ENCODE measurements at places on chromosomes 4 and X.

GRCh38 chr4:2058264-2059045 is 672 bp upstream of the NAT8L start:
- DNase-seq: no peak

DNA sequence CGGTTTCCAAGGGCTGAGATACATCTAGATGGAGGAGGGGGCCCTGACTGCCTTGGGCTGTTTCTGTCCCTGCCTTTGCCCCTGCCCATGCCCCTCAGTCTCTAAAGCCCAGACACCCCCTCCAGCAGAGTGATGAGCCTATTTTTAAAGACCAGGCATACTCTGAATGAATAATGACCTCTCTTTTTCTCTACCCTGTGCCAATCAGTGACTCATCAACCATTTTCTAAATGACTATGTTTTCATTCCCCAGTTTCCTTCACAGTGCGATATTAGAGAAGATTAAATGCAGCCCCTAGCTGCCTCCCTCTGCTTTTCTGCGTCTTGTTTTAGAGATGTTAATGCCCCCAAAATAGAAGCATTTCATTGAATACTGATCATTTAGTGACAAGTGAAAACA is 15.5 kb upstream of the NHS start:
- DNase-seq: peak; percentile 49

DNA sequence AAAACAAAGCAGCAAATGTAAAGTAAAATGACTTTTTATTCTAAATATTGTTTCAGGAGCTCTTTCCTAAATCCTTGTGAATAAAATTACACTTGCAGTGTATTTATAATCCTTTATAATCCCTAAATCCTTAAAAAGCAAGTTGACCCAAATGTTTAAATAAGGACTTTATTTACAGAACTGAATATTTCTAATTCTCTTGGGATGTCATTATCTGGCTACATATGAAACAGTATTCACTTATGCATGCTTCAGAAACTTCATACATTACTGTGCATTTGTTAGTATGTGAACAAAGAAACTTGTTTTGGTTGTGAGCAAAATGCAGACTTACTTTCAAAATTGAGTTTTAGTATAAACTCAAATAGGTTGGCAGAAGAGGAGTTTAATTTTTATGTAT is 49.2 kb downstream of the PTTG2 start:
- DNase-seq: no peak

- no peak for DNase-seq
Observed at GRCh38 chrX:110683925-110684324, 111.7 kb downstream of the CHRDL1 start.

Data from fibroblast of skin of right biceps (primary cell).